ENCODE measurements at places on chromosomes 11 and 22.

- DNase-seq, result no peak
Observed at GRCh38 chr22:25888399-25889054, 146.5 kb downstream of the MYO18B start.

- no peak for DNase-seq
Observed at GRCh38 chr22:46462726-46463371, 74.6 kb downstream of the CELSR1 start.

GRCh38 chr11:1209371-1210057 lies 13.4 kb upstream of the MUC5B start:
- DNase-seq, result no peak

DNA sequence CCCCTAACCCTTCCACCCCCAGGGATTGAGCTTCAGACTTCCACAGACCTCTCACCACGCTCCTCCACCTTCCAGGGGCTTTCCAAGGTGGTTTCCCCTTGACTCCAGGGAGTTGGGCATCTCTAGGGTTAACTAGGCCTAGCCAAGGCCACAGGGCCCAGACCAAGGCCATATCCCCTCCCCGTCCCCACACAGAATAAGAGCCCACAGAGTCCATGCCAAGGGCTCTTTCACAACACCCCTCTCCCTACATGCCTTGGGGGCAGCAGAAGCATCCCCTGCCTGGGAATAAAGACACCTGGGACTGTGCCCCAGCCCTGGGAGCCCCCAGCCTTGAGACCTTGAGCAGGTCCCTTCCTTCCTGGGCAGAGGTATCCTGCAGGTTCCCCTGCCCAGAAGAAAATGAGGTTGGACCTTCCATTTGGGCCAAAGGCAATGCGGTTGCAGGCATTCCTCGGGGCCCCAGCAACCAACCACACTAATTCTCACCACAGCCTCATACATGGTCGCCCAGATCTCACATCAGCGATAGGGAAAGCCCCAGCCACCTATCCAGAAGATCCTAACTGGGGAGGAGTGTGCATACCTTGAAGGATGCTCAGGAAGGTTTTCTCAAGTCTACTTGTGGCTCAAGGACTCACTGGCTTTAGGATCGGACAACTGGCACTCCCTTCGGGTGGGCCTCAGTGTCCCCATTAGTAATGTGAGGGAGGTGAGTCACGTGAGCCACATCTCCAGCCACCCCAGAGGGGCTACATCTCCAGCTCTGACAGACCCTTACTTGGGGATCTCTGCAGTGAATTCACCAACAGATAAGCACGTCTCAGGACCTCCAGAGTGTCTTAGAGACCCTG lies 1.7 kb downstream of the GDPD5 start:
- DNase-seq, result no peak

DNA sequence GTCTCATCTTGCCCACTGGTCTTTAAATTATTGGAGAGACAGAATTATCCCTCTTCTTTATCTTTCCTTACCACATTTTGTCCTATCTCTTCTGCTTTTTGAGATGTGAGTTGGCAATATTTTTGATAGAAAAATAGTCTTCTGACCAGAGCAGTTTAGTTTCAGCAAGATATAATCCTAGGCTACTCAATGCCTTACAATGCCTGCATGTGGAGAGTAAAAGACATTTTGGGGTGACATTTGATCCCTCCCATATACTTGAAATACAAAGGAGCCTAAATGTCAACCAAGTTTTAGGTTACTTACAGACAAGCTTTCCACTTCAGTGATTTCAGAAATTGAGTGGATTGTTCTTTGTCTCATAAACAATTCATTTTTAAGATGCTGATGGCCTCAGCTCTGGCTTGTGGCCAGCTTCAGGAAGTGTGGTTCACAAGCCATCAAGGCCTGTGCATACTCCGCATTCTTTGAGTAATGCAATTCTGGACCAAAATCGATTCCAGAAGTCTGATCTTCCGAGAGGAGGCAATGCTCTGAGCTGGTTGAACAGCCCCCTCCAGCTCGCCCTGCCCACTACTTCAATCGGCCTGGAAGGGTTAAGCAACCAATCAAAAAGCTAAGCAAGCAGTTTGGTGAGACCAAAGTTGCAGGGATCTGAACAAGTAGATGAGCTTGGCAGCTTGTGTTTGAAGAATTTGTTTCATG lies 274.4 kb downstream of the BLID start:
- peak; percentile 55 for DNase-seq

DNA sequence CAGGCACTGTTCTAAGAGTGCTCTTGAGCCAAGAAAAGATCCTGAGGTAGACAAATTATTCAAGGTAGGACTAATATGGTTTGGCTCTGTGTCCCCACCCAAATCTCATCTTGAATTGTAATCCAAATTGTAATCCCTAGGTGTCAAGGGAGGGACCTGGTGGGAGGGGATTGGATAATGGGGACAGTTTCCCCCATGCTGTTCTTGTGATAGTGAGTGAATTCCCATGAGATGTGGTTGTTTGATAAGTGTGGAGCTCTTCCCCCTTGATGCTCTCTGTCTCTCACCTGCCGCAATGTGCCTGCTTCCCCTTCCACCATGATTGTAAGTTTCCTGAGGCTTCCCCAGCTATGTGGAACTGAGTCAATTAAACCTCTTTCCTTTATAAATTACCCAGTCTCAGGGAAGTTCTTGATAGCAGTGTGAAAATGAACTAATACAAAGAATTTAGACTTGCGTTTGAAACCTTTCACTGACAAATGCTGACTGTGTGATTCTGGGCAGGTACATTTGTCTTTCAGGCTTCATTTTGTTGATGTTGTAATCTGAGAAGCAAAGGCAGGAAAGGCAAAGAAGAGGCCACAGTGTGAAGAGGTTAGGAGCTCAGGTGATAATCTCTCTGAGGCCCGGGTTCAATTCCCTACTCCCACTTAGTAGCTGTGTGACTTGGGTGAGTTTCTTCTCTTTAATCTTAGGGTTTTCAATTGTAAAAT lies 115.8 kb upstream of the PAX6 start:
- no peak for DNase-seq

DNA sequence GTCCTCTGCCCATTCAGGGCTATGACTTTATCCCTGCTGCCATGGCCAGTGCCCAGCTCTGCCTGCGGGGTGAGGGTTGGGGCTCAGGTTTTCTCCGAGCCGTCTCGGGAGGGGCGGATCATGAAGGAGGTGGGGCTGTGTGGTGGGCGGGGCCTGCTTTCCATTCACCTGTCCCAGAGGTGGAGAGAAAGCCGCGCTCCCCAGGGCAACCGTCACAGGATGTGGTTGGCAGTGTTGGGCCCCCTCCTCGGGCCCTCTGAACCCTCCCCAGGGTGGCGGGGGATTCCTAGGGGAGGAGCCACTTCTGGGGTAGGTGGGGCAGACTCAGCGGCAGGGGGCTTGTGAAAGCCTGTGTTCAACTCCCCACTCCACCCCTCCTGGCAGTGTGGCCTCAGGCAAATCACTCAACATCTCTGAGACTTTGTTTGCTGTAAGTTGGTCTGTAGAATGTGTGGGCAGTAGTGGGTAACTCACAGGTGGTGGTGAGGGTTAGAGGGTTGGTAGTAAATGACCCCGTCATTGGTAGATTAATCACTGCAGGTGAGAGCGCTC lies 50.3 kb downstream of the CD6 start:
- DNase-seq, result no peak

DNA sequence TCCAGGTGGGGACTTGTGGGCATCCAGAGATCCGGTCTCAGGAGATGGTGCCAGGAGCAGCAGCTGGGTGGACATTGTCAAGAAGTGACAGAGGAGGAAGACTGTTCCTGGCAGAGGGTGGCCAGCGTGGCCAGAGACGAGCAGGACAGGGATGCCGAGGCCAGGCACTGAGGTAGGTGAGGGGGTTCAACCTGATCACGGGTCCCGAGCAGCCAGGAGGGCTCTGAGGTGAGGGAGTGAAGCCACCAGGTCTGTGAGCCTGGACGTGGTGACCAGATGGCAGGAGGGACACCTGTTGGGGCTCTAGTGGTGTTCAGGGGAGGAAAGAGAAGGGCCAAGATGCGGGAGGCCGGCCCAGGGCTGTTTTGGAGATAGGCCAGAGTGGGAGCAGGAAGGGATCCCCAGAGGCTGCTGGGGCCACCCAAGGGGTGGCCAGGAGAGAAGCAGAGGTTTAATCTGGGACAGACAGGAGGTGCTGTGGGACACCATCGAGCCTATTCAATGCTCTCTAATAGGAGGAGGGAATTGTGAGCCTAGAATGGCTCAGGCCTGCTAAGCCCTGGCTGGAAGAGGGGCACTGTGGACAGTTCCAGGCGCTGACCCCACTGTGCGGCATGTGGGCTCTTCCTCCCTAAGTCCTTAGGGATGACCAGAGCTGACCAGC lies 6.3 kb downstream of the PPM1F start:
- DNase-seq, result no peak

Measured in tongue (tissue), 3 donors.